Stimulated activated memory B cell treated with anti-CD40 and anti-IgM and Interleukin-4, amounts not matched to agents 10 μg/mL and 1 μg/mL and 100 μg/mL, for 72 hours (primary cell): ENCODE measurements at places on chromosomes 7 and 10.
A peak's percentile ranks its signal among the peaks of the same experiment; 100 is the strongest.

- H3K4me1 ChIP-seq: no peaks in the 10 kb centered on the region
- H3K27ac ChIP-seq: no peak overlapping the region
- H3K36me3 ChIP-seq: no peaks in the 10 kb centered on the region
Measured at GRCh38 chr10:57898231-57898630, 369.5 kb downstream of the IPMK start.

DNA sequence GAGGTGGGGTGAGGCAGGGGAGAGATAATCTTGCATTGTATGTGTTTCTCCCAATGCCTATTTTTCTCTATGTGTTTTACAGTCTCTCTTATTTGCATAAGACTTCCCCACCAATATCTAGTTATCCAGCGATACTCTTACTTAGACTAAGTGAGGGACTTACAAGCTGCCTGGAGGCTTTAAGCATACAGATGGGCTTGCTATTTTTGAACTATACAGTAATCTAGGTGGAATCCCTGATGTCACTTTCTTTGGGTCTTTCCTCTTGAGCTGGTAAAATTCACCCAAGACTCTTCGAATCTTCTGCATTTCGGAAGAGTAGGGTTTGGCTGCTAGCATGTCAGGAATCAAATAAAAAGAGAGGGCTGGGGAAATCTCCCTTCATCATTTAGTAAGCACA is 76.6 kb downstream of the NDUFB2 start:
- ATAC-seq: no peak
- H3K27ac ChIP-seq: no peak overlapping the region
- H3K4me1 ChIP-seq: no peaks in the 10 kb centered on the region
- no peak overlapping the region for H3K4me3 ChIP-seq

GRCh38 chr7:123863461-123863860 is 18.5 kb downstream of the HYAL4 start:
- H3K4me3 ChIP-seq: no peak overlapping the region
- H3K36me3 ChIP-seq: no peaks in the 10 kb centered on the region
- H3K4me1 ChIP-seq: no peaks in the 10 kb centered on the region
- ATAC-seq: no peak
- no peaks in the 10 kb centered on the region for H3K27me3 ChIP-seq

DNA sequence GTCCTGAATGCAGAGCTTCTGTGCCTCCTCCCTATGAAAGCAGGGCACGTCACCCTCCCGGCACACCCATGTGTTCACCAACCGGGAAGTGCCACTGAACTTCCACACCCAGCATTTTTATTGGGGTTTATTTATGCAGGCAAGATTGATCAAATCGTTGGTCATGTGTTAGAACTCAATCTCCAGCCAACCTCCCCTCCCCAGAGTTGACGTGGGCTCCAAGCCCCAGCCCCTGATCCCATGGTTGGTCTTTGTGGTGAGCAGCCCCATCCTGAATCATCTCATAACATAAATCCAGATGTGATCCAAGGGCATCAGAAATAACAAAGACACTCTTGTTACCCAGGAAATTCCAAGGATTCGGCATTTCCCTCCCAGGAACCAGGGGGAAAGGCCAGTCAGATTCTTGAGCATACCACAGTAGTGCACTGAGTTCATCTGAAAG is 151.2 kb downstream of the TPST1 start:
- no peak overlapping the region for H3K27ac ChIP-seq
- ATAC-seq: no peak
- H3K4me1 ChIP-seq: no peaks in the 10 kb centered on the region
- H3K4me3 ChIP-seq: no peak overlapping the region
- no peaks in the 10 kb centered on the region for H3K36me3 ChIP-seq
- H3K27me3 ChIP-seq: no peaks in the 10 kb centered on the region

DNA sequence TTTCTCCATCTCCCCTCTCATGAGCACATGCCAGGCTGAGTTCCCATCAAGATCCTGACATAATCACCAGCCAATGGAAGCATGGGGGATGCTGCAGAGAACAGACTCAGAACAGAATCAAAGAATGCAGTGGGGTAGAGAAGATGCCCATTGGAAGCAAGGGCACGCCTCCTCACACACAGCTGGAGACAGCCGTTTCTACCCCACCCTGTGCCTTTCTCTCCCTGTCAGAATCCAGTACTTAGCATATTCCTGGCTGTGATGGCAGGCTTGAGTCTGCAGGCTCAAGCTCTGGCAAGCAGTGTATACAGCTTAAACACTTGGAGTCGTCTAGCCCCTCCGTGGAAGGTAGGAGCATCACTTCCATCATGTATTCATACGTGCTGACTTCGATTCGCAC is 867.9 kb downstream of the NRG3 start:
- no peak for ATAC-seq
- H3K27ac ChIP-seq: no peak overlapping the region
- no peaks in the 10 kb centered on the region for H3K4me1 ChIP-seq
- no peaks in the 10 kb centered on the region for H3K27me3 ChIP-seq

DNA sequence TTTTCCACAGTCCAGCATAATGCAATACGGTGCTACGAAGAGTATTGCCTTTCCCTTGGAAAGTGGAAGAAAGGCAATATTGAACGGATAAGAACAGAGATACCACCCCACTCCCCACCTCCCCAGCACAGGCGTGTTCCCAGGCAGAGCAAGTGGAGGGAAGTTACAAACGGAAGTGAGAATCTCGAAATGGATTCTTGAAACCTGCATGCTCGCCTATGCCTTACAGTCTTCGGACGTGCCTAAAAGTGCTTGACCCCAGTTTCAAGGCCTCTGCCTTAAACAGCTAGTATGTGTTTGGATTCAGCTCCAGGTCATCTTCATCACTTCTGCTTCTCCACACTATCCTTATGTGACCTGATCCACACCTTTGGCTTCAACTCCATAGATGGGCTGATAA is 35.0 kb upstream of the USP6NL start:
- H3K4me3 ChIP-seq: no peak overlapping the region
- peak; percentile 47 for ATAC-seq
- peak overlapping the region; percentile 55 for H3K27ac ChIP-seq
- no peaks in the 10 kb centered on the region for H3K36me3 ChIP-seq

GRCh38 chr7:146654048-146654447 is 537.4 kb downstream of the CNTNAP2 start:
- H3K27me3 ChIP-seq: no peaks in the 10 kb centered on the region
- no peak for ATAC-seq
- H3K4me3 ChIP-seq: no peak overlapping the region
- H3K4me1 ChIP-seq: no peaks in the 10 kb centered on the region

- ATAC-seq: no peak
- H3K36me3 ChIP-seq: no peaks in the 10 kb centered on the region
- no peak overlapping the region for H3K27ac ChIP-seq
- peaks cover 10% of the 10 kb centered on the region for H3K27me3 ChIP-seq
- H3K4me3 ChIP-seq: no peak overlapping the region
Measured at GRCh38 chr10:114908896-114909295, 29.1 kb upstream of the TRUB1 start.

GRCh38 chr7:77335581-77335980 is 80.6 kb downstream of the GSAP start:
- peaks cover 18% of the 10 kb centered on the region for H3K36me3 ChIP-seq
- no peak overlapping the region for H3K4me3 ChIP-seq
- H3K4me1 ChIP-seq: peaks cover 60% of the 10 kb centered on the region
- no peak for ATAC-seq
- peak overlapping the region; percentile 67 for H3K27ac ChIP-seq
- no peaks in the 10 kb centered on the region for H3K27me3 ChIP-seq

- no peaks in the 10 kb centered on the region for H3K36me3 ChIP-seq
- peak; percentile 86 for ATAC-seq
Measured at GRCh38 chr7:23544913-23545354, 13.2 kb upstream of the TRA2A start.

- peaks cover 78% of the 10 kb centered on the region for H3K4me1 ChIP-seq
- no peaks in the 10 kb centered on the region for H3K36me3 ChIP-seq
- no peak overlapping the region for H3K4me3 ChIP-seq
- peak overlapping the region; percentile 25 for H3K27ac ChIP-seq
Measured at GRCh38 chr10:72255977-72256729, 17.6 kb upstream of the DDIT4 start.

- no peaks in the 10 kb centered on the region for H3K36me3 ChIP-seq
- no peak overlapping the region for H3K4me3 ChIP-seq
- peaks cover 18% of the 10 kb centered on the region for H3K4me1 ChIP-seq
- no peak overlapping the region for H3K27ac ChIP-seq
Measured at GRCh38 chr7:69808391-69808790, 210.1 kb downstream of the AUTS2 start.

- no peak for ATAC-seq
- H3K36me3 ChIP-seq: no peaks in the 10 kb centered on the region
- no peaks in the 10 kb centered on the region for H3K4me1 ChIP-seq
- no peaks in the 10 kb centered on the region for H3K27me3 ChIP-seq
- H3K27ac ChIP-seq: no peak overlapping the region
Measured at GRCh38 chr10:93178226-93178625, 104.5 kb downstream of the CYP26A1 start.
